ENCODE measurements at places on chromosomes 7 and 10.

DNA sequence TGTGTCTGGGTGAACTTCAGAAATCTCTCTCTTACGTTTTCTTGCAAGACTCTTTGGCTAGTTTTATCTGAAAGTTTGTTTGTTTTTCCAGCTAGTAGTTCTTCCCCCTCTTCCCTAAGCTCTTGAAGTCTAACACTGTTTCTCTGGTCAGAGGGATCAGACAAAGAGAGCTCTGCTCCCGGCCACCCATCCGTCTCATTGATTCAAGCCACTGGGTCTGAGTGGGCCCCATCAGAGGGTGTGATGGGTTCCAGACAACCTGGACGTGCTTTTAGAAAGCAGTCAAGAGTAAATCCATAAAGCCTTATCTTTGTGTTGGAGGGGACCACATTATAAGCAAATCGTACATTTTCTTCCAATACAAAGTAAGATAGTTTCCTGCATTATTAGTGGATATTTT is 242.6 kb upstream of the C7orf33 start:
- no peak for DNase-seq

DNA sequence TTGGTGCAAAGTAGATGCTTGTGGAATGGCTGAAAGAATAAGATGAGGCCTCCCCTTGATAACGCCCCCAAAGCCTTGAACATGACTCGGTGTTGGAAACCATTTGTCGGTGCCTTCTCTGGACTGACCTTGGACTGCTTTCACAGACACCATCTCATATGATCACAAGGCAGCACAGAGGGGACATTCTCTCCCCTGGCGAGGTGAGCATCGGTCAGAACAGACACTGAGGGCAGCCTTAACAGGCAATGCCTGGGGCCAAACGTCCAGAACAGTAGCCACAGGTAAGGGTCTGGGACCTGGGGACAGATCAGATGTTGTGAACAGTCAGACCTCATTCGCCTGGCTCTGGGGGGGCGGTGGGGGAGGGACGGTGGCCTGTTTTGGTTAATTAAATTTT is 2.8 kb upstream of the TRRAP start:
- DNase-seq, result no peak

DNA sequence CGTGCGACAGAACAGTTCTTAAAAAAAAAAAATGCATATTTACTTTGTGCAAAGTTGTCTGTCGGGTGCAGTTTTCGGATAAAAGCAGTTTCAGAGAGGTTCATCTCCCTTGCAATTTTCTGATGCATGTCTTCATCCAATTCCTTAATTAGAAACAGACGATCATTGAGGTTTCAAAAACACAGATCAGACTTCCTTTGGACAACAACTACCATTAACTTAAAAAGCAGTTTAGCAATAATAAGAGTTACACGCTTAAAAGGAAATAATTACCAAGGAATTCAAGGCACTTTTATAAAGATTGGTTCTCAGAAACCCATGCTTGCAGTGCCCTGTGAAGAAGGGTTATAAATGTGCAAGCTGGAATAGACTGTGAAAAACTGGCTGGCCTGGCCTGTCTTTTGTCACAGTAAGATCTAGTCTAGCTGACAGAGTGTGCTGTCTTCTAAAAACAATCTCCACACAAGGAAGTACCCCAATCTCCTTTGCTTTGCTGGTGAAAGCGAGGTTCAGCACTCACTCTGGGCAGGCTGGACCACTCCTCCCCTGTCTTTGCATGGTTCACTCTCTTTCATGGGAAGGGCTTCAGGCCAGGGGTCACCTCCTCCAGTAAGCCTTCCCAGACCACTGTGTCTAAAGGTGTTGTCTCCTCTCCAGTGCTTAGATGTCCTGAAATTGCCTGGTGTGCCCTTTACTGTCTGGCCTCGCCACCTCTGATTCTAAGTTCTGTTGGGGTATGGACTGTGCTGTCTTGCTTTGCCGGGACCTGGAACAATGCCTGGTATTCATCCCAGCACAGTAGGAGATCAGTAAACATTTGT is 34.8 kb upstream of the HNRNPH3 start:
- DNase-seq, result no peak

GRCh38 chr7:127154958-127155357 is 97.8 kb downstream of the GRM8 start:
- DNase-seq, result no peak

DNA sequence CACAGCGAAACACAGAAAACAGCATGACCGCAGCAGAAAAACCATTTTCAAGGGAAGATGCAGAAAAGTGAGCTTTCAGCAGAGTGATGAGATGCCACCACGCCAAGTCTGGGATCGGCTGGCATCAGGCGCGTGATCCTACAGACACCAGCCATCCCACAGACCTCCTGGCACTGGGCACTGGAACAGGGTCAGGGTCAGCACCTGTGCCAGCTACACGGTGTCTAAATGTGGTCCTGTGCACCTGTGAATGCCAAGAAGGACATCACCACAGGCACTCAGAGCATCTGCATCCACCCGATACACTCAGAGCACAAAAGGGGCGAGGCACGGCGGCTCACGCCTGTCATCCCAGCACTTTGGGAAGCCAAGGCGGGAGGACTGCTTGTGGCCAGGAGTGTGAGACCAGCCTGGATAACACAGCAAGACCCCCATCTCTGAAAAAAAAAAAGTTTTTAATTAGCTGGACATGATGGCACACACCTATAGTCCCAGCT is 31.5 kb downstream of the STK32C start:
- DNase-seq, result no peak

- DNase-seq, result no peak
Measured at GRCh38 chr10:132310701-132311337, 3.1 kb upstream of the STK32C start.

DNA sequence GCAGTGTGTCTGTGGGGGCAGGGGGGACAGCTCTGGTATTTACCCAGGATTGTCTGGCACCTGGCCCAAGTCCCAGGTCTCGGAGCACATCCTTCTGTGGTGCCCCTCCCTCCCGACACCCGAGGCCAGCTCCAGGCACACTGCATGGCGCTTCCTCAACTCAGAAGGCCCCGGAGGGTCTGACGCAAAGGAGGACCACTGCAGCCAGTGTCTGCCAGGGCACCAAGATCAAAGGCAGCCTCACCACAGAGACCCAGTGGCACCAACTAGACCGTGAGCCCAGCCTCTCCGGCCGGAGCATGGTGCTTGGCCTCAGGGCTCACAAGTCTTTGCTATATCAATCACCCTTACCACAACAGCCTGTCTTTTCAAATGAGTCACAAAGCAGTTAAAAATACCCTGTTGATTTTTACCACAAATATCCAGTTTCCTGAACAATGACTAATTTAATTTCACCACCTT is 99.3 kb upstream of the DDC start:
- no peak for DNase-seq

- DNase-seq, result no peak
Measured at GRCh38 chr7:148790131-148790726, 91.5 kb downstream of the CUL1 start.

DNA sequence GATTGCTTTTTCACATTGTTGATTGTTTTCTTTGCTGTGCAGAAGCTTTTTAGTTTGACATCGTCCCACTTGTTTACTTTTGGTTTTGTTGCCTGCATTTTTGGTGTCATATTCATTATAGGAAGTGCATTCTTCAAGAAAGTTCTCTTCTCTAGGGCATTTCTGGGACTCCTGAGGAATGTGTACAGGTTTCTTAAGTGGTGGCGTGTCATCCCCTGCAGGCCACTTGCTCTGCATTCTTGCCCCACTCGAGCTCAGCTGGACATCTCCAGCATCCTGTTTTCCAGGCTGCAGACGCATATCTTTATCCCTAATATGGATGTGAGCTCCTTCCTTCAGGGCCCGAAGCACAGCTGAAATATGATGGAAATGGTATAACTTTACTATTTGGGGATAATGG is 255.6 kb upstream of the HABP2 start:
- DNase-seq, result no peak

DNA sequence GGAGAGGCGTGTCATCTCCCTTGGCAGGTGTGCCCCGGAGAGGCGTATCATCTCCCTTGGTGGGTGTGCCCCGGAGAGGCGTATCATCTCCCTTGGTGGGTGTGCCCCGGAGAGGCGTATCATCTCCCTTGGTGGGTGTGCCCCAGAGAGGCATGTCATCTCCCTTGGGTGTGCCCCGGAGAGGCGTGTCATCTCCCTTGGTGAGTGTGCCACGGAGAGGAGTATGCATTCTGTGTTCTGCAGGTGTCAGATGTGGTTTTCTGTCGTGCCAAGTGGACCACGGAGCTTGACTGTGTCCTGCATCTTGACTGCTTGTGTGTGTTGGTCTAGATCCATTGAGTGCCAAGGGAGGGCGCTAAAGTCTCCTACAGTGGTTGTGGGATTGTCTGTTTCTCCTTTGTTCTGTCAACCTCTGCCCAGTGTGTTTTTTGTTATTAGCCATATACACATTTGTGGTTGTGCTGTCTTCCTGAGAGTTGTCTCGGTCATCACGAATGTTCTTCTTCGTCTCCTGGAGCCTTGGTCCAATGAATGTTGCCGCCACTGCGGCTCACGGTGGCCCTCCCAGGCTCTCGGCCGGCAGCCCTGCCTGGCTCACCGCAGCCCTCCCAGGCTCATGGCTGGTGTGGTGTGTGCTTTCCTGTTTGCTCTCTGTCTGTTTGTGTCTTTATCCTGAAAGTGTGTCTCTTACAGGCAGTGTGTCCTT is 96.8 kb downstream of the INPP5A start:
- no peak for DNase-seq

- DNase-seq, result no peak
Measured at GRCh38 chr10:108204528-108205305, 1040.2 kb upstream of the SORCS1 start.

GRCh38 chr10:78004215-78005026 is 24.9 kb downstream of the POLR3A start:
- DNase-seq, result no peak

GRCh38 chr7:24135003-24135817 is 148.8 kb upstream of the NPY start:
- no peak for DNase-seq

GRCh38 chr10:29102233-29102632 is 186.6 kb upstream of the LYZL1 start:
- no peak for DNase-seq

- DNase-seq, result no peak
Measured at GRCh38 chr10:79191951-79192676, 123.3 kb downstream of the ZMIZ1 start.

GRCh38 chr10:127303105-127303504 is 106.7 kb upstream of the INSYN2A start:
- DNase-seq, result no peak

DNA sequence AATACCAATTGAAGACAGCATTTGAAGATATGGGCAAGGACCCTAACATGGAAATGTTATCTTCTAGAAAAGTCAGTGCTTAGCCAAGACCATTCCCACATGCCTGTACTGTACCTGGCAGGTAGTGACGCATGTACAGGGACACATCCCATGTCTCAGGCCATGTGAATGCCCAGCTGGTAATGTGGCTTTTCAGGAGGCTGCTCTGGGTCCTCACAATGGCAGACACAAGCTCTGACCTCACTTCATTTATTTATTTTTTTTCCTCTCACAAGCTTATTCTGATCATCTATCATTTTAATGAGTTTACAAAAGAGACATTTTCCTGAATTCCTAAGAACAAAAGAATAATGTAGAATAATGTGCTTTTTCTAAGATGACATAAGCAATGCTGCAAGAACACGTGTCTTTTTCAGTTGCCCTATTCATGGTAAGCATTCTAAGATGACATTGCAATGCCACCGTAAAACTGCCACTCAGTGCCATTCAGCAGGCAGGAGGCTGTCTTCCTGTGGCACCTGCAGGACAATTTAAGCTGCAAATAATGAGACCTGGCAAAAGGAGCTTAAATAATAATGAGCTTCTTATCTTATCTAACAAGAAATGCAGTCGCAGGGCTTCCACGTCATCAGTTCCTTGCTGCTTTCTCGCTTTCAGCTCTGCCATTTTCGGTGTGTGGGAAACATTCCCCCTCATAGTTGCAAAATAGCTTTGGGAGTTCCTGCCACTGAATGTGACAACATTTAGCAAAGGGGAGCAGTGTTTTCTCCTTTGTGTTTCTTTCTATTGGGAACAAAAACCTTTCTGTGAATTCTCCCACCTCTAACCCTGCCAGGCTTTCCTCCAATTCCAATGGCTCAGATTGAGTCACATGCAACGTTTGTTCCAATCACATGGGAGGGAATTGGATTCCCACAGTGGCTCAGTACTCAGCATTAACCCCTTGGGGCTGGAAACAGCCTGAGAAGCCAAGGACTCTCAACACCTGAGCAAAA is 113.0 kb downstream of the SEC23IP start:
- no peak for DNase-seq

DNA sequence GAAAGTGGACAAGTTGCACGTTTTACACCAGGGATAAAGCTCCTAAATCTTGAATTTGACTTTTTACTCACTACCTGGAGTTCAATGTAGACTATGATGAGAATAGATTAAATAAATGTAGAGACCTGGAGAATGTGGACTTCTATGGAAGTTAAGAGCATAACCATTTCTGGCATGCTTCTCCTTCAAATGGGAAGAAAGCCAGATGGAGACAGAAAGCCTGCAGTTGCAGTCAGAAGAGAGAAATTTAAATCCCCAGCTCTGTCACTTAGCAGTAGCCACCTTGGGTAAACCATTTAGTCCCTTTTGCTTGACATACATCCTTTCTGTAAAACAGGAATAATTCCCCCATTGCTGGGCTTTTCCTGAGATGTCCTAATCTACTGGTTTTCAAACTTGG is 355.3 kb upstream of the AUTS2 start:
- no peak for DNase-seq

DNA sequence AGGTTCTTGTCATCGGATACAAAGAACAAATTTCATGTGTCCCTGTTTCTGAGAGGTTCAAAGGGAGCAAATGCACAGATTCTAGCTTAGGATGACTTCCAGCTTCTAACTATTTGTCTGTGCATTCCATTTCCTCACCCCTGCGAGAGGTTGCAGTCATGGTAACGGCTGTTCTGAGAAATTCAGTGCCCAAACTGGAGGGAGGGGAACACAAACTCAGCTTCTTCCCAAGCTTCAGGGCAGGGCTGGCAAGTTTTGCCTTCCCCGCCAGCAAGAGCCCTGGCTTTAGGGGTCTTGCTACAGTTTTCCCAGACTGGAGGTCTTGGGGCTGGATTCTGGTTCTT is 11.1 kb downstream of the FAS start:
- no peak for DNase-seq

GRCh38 chr7:103668279-103668941 is 222.4 kb upstream of the SLC26A5 start:
- no peak for DNase-seq

DNA sequence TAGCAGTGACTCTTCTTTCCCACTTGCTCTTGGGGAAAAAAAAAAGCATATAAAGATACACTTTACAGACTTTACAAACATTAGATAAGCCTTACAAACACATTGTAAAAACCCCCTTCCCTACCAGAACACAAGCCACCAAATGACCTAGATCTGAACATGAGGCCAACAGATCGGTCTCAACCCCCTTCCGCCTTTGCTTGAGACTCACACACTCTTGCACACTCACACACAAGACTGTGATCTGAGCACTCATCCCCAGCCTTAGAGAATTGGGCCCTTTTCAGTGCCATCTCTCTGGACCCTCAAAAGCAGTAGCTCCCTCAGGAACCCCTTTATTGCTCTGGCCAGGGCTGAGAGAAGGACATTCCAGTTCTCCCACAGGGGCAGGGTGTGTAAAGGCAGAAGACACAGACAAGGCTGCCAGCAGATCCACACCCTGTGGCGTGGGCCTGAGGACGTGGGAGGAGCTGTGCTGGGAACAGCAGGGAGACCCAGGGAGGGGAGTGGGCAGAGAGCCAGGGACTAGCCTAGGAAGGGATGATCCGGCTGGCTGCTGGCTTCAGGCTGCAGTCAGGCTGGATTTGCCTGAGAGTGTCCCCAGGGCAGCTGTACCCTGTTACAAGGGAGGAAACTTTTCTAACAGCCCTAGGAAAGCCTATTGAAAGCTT is 206.7 kb downstream of the KIAA1217 start:
- no peak for DNase-seq
